ENCODE measurements at places on chromosomes 12 and 14. TPM values are rescaled to one million over a fixed set of nuclear protein-coding genes. Genes with fewer than 3 reads are reported as not detected.

Gene TSHR
- not detected for total RNA-seq

DNA sequence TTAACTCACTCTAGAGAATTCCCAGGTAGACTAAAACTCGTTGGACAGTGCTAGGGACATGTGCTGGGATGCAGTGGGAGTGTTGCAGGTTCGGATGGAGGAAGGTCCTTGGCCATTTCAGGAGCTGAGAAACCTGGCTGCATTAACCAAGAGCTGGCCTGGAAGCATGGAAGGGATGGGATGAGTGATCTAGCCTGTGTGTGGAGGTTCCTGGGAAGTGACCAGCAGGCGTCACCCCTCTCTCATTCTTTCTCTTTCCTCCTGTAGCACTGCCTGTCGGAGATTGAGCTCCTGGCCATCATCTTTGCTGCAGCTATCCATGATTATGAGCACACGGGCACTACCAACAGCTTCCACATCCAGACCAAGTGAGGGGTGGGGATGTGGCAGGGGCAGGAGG, 15.6 kb downstream of the PPP1R1A start:
- DNase-seq: no peak

Gene MYF5
- total RNA-seq: not detected

GRCh38 chr14:37023875-37024565, 148.4 kb downstream of the SLC25A21 start:
- DNase-seq: no peak

Gene CLEC6A
- total RNA-seq: not detected

Gene FRS2
- 17.9 TPM for total RNA-seq

GRCh38 chr14:47539031-47539461, 136.4 kb downstream of the MDGA2 start:
- no peak for DNase-seq
